Esophagus squamous epithelium (tissue), 5 donors: ENCODE measurements at places on chromosomes 5 and 9.

- no peak for DNase-seq
Observed at GRCh38 chr9:98790134-98790841, 6.1 kb downstream of the ANKS6 start.

DNA sequence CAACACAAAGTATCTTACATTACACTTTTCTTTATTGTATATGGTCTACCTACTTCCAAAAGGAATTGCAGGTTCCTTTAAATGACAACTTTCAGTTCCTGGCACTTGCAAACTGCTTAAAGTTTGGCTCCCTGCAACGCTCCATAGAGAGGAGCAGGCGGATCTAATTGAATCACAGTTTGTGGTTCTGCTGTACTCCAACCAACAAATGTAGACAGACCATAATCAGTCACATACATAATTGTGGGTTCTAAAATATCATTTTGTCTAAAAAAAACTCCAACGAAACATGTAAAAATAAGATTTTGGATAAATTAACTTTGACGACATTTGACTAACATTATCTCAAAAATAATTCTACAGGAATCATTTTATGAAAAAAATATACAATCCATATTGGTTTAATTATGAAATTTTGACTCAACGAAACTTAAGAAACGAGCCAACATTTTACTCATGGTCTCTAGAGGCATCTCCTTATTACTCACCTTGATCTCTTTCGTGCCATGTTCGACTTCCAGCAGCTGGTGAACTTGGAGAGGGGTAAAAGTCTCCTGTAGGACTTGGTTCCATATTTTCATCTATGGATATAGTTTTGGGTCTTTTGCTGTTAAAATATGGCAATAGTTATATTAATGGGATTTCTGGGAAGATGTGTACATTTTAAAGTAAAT lies 167.6 kb downstream of the NFIB start:
- no peak for DNase-seq

GRCh38 chr9:82539856-82540579 lies 522.9 kb downstream of the RASEF start:
- no peak for DNase-seq

DNA sequence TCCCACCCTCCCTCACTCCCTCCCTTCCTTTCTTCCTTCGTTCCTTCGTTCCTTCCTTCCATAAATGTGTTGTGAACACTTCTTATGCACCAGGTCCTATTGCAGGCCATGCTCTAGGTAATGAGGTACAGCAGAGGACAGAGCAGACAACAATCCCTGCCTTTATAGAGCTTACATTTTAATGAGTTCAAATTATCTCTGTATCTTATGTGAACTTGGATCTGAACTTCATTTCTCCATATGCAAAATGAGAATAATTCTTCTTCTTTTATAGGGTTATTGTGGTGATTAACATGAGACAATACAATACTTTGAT lies 37.2 kb downstream of the SLC27A6 start:
- DNase-seq = no peak

DNA sequence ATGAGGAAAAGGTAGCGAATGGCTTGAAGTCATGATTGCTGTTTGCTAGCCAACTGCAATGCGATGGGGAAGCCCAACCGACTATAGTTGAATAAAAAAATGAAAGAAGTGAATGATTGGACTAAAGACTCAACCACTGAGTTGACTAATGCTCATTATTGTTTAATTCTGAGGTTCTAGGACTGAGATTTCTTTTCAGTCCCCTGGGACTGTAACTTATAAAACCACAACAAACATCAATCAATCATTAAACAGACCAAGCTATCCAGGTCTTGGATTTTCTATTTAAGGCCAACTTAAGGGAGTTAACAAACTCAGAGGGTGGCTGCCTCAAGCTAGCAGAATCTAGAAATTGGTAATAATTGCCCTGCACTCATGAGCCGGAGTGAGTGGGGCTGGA lies 154.2 kb downstream of the DOCK2 start:
- DNase-seq = no peak

GRCh38 chr5:68242743-68243142 lies 27.2 kb downstream of the PIK3R1 start:
- no peak for DNase-seq

- DNase-seq = no peak
Observed at GRCh38 chr5:73282383-73282782, 109.4 kb downstream of the TMEM174 start.

- DNase-seq = no peak
Observed at GRCh38 chr5:172725273-172725672, 45.7 kb downstream of the DUSP1 start.

DNA sequence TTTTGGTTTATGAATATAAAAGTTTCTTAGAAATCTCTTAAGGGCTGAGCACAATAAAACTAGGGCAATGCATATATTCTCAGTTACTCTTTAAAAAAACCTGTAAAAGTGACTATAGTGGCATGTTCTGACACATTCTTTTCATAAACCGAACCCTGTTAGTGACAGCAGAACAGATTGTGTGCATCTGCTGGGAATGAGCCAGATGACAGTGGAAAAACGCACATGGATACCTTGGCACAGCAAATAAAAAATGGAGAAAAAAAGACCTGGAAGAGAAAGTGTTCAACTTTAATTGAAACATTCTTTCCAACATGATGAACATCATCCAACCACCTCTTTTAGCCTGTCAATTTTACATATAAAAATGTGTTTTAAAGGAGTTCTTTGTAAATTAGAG lies 12.7 kb downstream of the MEF2C start:
- no peak for DNase-seq

DNA sequence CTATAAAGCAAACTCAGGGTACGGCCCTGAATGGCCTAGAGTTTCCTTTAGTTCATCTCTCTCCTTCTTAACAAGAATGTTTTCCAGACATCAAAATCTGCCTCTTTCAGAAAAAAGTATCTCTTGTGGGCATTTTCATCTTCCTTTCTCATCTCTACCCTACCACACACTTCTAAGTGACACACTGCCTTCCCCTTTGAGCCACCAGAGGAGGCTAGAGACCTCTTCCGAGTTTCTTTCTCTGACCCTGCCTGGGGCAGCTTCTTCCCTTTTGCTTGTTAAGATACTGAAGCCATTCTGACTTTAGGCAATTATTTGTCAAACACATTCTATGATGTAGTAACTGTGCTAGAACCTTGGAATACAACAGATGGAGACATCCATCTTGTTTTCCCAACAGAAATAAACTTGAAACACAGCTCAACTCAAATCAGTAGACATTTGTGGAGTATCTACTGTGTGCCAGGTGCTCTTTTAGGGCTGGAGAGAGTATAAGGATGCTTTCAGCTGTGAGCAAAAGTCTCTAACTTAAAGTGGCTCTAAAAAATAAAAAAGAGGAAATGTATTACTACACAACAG lies 8.6 kb upstream of the SV2C start:
- DNase-seq = no peak

DNA sequence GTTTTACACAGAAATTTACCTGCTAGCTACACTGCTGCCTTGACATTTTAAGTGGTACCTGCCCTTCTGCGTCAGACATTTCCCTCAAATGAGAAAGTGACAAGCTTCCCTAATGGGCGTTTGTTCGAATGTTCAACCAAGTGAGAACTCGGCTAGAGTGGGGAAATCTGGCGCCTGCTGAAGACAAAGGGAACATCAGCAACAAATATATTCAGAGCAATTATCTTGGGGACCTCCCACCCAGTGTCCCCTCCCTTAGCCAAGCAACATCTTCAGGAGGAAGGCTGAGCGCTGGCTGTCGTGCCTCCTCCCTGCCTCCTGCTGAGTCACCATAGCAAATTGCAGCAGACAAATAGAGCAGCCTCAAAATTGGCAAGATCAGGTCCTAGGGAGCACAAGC lies 57.1 kb downstream of the MFAP3 start:
- DNase-seq = no peak

DNA sequence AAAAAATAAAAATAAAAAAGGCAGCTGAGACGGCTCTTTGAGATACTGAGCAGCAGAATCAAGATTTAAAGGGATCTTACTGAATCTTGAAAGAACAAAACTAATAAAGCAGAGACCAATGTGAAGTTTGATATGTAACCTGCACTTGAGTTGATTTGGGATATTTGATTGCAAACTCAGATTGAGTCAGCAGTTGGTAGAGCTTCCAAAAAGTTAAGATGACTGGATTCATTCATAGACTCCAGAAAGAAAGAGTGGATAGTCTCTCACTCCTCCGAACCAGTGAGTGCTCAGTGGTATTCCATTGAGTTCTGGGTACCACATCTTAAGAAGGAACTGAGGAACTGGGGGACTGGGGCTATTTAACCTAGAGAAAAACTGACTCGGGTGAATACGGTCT lies 52.7 kb upstream of the TESK1 start:
- DNase-seq = no peak

DNA sequence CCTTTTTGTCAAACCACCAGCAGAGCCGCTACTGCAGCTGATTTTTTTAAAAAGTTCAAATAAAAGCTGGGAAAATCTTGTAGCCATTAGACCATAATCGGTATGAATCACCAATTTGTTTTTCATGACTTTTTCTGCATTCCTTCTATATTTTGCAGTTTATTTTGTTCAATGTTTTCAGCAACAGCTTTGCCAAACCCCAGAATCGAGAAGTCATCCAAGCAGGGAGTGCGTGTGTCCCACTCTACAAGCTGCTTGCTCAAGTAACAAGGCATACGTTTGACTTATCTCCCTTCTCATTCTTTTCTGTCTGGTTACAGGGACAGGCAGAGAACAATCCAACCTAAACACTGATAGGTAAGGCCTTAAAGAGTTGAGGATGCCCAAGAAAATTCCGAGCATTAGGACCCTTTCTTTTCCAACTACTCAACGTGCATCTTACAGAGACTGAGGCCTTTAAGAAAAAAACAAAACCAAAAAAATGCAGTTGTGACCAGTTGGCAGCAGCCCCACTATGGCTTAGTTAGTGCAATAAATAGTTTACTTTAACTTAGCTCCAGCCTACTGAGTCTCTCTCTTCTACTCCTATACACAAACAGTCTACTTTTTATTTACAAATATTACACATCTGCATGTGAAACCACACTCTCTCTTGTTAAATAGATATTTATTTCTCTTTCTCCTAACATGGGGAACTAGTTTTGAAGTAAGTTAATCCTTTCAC lies 134.7 kb upstream of the SLIT3 start:
- no peak for DNase-seq

DNA sequence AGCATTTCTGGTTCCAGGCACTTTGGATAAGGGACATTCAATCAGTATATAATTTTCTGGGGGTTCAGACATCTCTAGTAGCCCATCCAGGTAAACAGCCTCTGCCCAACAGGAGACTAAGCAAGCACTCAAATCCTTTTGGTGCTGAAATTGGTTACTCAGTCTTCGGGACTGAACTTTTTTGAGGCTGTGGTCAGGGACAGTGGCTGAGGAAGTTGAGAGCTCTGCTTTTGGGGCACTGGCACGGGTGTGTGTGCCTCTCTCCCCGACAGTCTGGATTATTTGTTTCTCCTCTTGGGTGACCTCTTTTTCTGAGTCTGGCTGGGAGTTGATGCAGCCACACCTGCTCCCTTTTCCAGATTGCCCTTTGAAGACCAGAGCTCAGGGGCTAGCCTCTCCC lies 47.6 kb downstream of the ACER2 start:
- DNase-seq = no peak

DNA sequence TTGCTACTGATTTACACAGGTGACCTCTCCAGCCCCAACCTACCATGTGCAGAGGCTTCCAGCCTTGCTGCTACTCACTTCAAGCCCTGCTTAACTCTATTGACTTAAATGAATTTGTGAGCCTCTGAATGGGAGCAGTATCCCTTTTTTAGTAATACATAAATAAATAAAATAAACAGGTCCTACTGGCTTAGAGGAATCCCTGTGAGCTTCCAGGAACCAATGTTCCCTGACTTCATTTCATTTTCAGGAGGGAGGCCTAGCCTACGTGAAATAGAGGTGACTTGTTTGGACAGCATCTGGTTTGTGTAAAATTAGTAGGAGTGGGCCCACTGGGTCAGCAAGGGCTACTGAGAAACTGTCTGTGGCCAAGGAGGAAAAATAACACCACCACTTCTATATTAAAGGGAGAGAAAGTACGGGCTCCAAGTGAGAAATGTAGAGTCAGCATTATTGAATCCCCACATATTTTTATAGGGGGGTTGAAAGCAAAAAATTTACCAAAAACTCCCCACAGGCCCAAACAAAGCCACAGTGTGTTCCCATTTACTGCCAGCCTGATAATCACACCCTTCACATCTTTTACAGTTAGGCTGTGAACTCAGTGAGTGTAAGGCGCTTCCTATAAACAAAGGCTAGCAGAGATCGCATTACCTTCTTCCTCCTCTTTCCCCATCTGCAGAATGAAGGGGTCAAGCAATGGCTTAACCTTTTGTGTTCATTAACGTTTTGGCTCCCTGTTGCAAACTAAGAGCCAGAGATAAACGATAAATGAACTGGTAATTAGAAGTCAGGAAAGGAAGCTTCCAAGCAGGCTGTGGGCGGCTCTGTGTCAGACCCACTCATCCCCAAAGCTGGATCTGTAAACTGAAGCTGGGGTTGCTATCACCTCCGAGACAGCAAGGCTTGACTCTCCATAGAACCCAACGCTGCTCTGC lies 138.8 kb upstream of the LIFR start:
- no peak for DNase-seq

DNA sequence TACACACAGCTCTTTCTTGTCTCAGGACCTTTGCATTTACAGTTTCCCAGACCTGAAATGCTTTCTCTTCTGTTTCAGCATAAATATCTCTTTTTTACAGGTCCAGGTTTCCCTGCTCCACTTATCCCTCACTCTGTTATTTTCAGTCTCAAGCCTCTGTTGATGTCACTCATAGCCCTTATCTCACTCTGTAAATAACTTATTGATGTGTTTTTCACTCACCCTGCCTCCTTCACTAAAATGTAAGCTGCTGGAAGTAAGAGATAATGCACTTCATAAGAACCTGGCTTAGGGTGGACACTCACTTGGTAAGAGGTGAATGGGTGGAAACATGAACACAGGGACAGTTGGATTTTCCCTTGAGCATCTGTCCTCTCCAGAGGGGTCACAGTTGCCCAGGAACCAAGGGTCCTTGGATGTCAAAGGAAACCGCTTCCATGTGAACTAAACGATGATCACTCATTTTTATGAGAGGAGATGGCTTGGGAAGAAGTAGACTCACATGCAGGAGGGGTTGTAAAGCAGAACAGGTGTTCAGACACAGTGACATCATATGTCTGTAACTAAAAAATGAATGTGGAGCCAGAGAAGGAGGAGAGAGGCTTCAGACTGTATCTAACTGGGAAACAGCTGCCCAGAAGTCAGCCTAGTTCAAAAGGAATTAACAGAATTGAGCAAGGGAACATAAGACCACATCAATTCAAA lies 5.5 kb upstream of the HTR4 start:
- no peak for DNase-seq

GRCh38 chr9:124040186-124040931 lies 28.8 kb downstream of the LHX2 start:
- no peak for DNase-seq

- no peak for DNase-seq
Observed at GRCh38 chr5:85472749-85473148, 1088.1 kb upstream of the EDIL3 start.

- DNase-seq = no peak
Observed at GRCh38 chr9:119412399-119412798, 43.2 kb upstream of the BRINP1 start.
